ENCODE measurements at places on chromosomes 11 and 22.

DNA sequence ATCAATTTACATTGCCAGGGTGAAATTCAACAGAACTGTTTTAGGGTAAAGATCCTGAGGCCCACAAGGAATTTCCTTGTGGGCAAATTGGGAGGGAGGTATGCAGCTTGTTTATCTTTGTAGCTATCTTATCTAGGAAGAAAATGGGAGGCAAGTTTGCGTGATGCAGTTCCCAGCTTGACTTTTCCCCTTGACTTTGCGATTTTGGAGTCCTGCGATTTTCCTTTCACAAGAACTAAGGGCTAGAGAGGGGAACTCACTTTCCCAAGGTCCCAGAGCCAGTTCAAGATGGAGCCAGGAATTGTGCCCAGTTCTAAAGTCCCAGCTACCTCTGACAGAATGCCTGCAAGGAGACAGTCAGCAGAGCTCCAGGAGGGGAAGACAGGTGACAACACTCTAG lies 30.7 kb downstream of the RIBC2 start:
- no peak for DNase-seq

GRCh38 chr11:48043991-48044512 lies 63.7 kb downstream of the PTPRJ start:
- no peak for DNase-seq

- no peak for DNase-seq
Measured at GRCh38 chr11:32895471-32895870, 2.9 kb downstream of the QSER1 start.

DNA sequence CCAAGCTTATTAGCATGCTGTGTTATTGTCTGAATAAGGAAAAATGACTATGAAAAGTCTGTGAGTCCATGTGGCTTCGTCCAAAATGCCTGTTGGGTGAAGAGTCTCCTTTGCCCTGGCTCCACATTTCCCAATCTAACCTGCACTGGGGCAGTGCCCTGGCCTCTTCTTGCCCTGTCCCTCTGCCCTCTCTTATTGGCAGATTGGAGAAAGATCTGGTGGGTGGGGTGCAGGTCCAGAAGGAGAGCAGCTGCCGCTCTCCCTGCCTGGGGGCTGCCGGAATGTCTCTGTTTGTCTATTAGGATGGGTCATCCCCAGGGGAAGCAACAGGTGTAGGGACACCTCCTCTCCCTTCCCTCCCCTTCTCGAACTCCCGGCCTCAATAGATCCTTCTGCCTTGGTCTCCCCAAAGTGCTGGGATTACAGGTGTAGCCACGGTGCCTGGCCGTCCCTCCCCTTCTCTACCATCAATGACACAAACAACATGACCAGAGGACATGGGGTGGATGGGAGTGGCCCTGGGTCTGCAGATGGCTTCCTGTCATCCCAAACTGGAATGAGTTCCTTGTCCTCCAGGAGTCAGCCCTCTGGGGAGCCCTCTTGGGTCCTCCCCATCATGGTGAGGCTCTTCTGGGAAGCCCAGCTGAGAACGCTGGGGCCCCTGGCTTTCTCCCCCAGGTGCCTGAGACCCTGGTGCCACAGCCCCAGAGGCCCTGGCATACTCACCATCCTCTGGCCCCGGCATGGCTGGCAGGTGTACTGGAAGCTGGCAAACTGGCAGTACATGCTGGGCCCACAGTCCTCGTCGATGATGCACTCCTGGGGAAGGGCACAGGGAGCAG lies 40.5 kb downstream of the DKK3 start:
- no peak for DNase-seq

DNA sequence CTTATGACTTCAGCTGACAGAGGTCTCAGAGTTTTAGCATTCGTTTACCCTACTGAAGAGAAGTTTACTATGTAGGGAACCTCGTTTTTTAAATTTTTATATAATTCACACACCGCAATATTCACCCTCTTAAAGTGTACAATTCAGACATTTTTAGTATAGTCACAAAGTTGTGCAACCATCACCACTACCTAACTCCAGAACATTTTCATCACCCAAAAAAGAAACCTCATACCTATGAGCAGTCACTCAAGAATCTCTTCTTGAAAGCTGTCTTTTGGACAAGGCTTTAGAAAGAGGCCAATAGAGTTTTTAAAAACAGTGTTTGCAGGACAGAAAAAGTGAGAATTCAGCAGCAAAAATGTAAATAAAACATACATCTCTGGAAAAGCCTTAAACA lies 39.5 kb upstream of the CLNS1A start:
- no peak for DNase-seq

GRCh38 chr11:20844216-20844615 lies 174.8 kb downstream of the NELL1 start:
- DNase-seq: no peak

DNA sequence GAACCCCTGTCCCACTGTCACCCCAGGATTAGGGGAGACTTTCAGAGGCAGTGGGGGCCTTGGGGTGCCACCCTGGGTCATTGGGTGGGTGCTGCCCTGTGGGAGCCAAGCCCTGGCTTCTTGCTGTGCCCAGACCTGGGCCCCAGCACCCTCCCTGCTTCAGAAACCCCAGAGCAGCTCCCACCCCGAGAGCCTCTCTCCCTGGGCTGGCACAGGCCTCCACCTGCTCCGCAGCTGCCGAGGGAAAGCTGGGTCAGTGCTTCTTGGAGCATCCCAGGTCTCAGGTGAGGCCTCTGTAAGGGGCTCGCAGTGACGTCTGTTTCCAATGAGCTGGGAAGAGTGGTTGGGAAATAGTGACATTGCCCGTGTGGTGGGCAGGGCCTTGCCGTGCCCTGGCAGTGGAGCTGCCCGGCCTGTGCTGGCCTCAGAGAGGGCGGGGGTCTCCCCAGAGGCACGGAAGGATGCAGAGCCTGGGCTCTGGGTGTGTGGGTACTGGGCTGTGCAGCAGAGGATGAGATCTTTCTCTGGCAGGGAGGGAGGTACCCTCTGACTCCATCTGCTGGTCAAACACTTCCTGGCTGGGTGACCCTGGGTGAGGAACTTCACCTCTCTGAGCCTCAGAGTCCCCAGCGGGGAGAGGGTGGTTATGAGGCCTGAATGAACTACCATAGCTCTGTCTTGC lies 23.0 kb downstream of the C22orf23 start:
- no peak for DNase-seq

DNA sequence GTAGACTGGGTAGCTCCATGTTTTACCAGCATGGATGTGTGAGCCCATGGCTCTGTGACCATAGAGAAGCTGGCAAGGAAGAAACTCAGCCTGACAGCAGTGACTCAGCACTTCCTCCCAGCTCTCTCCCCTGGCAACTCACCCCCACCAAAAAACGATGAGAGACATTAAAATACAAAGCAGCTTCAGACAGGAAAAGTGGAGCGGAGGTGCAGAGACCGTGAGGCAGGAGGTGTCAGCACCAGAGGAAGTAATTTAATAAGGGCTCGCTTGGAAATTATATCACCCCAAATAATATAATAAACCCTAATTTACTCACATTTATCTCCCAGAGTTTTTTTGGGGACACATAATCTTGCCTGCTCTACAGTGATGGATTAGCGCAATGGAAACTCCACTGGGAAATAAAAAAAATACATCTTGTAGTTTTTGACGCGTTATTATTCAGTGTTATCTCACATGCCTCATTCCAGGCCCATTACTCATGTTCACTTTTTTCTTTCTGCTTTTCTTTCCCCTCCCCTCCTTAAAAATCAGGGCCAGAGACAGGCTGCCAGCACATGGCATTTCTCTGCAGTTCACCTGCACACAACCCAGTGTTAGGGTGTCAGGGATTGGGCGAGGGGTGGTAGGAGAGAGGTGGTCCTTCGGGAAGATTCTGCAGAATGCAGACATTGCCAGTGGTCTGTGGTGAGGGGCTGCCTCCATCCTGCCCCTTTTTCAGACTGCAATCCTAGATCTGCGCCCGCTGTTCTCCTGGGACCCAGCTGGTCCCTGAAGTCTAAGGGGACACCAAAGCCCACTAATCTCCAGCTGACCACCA lies 170.8 kb downstream of the BUD13 start:
- no peak for DNase-seq

GRCh38 chr11:118892964-118893363 lies 9.3 kb downstream of the CXCR5 start:
- DNase-seq: no peak

GRCh38 chr22:47784367-47784983 lies 1022.0 kb downstream of the TBC1D22A start:
- no peak for DNase-seq

DNA sequence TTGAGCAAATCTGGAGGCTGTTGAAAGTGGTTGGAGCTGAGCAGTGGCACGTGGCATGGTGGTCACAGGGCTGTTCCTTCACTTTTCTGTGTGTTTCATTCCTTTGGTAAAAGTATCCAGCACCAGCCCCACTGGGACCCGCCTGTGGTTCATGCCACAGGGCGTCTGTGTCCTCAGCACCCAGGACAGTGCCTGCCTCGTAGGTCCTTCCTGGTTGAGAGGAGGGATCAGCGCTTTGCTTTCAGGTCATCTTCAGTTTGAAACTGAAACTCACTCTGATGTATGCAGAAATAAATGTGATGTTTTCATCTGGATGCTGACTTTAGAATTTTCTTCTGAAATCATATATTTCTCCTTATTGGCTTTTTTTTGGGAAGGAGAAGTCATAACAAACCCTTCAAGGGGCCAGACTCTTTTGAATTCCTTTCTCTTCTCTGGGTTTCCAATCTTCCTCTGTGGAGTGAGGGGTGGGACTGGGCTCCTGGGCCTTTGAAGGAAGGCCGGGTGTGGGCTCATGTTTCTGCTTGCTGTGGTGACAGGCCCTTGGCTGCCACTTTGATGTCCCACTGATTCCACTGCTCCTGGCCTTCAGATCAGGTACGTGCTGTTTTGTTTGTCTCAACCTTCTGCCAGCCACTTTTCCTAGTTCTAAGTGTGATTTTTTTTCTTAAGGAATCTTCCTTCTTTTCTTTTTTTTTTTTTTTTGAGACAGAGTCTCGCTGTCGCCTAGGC lies 26.2 kb downstream of the TBC1D22A start:
- DNase-seq: no peak

GRCh38 chr11:45278714-45279113 lies 7.4 kb downstream of the SYT13 start:
- DNase-seq: no peak

DNA sequence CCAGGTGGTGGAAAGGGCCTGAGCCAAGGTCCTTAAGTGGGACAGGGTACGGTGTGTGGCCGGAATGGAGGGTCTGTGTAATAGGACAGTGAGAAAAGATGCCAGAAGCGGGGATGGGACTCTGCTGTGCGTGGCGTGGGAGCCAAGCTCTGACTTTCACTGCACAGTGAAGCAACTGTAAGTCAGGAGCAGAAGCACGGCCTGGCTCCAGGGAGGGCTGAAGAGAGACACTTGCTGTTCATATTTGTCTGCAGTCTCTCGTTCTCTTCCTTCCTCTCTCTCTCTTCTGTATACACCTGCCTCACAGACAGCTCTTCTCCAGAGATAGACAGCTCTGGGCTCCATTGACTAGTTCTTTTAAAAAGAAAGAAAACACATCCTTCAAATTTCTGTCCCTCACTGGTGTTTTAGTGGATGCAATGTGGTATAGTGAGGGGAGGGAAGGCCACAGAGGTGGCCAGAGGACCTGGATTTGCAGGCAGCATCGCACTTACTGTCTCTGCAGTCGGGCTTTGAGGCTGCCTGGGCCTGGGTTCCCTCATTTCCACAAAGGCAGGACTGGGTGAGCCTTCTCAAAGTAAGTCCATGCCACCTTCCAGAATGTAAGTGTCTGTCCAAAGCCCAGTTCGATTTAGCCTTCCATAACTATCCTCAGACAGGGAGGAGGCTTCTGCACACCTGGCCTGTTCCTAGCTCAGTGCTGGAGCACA lies 2.1 kb downstream of the IL17RA start:
- no peak for DNase-seq

DNA sequence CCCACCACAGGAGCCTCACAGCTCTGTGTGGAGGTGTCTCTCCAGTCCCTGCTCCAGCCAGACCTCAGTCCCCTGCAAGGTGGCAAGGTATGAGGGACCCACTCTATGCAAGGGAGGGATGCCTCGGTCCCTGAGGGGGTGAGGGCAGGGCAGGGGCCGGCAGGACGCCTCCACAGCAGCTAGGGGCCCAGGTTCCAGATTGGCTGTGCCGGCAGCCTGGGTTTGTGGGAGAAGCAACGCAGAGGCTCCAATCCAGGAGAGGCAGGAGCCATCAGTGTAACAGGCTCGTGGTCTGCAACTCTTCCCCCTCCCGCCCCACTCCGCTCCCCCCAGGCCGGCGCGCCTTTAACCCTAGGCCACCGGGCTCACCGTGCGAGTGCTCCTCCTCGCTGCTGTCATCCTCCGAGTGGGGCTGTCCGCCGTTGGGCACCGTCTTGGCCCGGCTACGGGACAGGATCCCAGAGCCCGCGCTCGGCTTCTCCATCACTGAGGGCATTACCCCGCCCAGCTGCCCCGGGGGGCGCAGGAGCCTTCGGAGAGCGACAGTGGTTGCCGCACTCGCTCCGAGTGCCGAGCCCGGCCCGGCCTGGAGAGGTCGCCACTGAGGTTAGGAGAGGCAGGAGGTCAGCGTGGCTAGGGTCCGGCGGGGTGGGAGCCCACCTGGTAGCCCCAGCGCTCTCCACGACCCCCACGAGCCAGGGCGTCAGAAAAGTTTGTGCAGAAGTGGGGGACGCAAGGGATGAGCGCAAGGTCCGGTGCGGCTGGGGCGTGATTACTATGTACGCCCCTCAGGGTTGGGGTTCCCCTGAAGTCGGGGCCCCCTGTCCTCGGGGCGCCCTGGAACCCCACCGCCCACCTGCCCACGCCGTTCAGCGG lies 765 bp downstream of the RCOR2 start:
- no peak for DNase-seq

DNA sequence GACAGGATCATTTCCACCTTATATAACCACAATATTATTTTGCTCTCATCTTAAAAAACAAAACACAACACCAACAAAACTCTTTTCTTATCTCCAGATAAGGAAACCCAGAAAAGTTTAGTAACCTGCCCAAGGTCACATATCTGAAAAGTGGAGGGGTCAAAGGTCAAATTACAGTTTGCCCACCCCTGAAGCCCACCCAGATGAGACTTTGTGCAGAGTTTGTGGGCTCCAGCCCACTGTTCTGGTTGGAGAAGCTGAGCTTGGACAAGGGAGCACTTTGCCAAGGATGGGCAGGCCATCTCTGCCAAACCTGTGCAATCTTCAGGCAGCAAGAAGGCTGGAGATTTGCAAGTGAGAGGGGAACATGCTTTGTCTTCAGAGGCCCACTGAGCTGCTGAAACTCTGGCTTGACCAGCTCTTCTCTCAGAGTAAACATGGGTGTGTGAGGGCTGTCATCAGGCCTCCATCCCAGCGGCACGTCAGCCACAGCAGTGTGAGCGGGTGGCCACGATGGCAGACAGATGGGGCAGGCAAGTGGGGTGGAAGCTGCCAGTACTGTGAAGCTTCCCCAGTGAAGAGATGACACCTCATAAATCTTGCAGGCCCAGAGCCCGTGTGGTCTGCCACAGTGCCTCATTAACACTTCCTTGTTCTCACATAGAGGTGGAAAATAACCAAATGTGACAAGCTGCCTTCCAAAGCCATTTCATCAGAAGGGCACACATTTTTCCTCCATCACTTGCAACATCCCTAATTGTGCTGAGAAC lies 111.8 kb downstream of the CCDC81 start:
- peak; percentile 17 for DNase-seq

GRCh38 chr11:97786961-97787360 lies 1233.8 kb upstream of the CNTN5 start:
- DNase-seq: no peak

- DNase-seq: no peak
Measured at GRCh38 chr22:48905206-48905975, 922.3 kb downstream of the BRD1 start.

- no peak for DNase-seq
Measured at GRCh38 chr11:80041136-80042000, 600.5 kb upstream of the TENM4 start.
